Ovary (tissue), 10 donors: ENCODE measurements at places on chromosomes 5 and 9.

- H3K27ac ChIP-seq = no peak overlapping the region
- H3K36me3 ChIP-seq = no peaks in the 10 kb centered on the region
- no peak overlapping the region for H3K4me3 ChIP-seq
- H3K27me3 ChIP-seq = no peaks in the 10 kb centered on the region
- H3K4me1 ChIP-seq = no peaks in the 10 kb centered on the region
These were observed 136.2 kb upstream of the IRX2 start for GRCh38 chr5:2887481-2888348.

DNA sequence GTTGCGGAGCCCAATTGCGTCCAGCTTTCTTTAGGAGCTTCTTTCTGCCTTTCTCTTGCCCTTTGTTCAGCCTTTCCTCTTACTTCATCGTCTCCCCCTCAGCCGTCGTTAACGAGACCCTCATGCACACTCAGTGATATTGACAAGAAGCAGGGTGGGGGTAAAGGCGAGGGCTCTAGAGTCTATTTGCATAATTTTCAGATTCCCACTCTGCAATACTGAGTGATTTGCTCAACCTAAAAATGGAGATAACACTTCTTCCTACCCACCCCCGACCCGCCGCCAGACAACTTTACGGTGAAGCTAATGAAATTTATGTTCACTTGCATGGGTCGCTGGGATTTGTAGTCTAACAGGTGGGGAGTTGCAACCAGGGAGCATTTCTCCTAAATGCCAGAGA lies 1.3 kb upstream of the TBC1D2 start:
- no peaks in the 10 kb centered on the region for H3K36me3 ChIP-seq
- peaks cover 8% of the 10 kb centered on the region for H3K4me1 ChIP-seq
- H3K27me3 ChIP-seq = no peaks in the 10 kb centered on the region
- H3K4me3 ChIP-seq = peak overlapping the region; percentile 62
- no peak overlapping the region for H3K27ac ChIP-seq

DNA sequence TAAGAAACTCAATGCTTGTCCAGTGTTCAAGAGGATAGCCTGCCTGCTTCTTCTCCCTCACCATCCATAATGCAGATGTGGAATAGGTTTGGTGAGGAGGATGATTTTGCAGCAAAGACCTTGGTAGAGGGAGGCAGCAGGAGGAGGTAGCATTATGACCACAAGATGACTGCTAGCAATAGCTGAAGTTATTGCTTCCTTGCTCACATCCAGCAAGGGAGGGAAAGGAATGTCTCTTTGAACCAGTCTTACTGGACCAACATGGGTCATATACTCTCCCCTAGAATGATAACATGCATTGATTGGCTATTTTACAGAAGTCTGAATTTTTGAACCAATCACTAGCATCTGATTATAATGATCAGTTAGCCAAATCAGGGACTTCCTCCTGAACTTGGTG lies 607.6 kb downstream of the EBF1 start:
- no peaks in the 10 kb centered on the region for H3K36me3 ChIP-seq
- no peak for DNase-seq
- no peaks in the 10 kb centered on the region for H3K27me3 ChIP-seq
- peaks cover 3% of the 10 kb centered on the region for H3K4me1 ChIP-seq
- no peak overlapping the region for H3K4me3 ChIP-seq

GRCh38 chr5:35884773-35885172 lies 28.1 kb downstream of the IL7R start:
- no peak for DNase-seq
- H3K27ac ChIP-seq = no peak overlapping the region
- no peaks in the 10 kb centered on the region for H3K27me3 ChIP-seq
- no peak overlapping the region for H3K4me3 ChIP-seq

DNA sequence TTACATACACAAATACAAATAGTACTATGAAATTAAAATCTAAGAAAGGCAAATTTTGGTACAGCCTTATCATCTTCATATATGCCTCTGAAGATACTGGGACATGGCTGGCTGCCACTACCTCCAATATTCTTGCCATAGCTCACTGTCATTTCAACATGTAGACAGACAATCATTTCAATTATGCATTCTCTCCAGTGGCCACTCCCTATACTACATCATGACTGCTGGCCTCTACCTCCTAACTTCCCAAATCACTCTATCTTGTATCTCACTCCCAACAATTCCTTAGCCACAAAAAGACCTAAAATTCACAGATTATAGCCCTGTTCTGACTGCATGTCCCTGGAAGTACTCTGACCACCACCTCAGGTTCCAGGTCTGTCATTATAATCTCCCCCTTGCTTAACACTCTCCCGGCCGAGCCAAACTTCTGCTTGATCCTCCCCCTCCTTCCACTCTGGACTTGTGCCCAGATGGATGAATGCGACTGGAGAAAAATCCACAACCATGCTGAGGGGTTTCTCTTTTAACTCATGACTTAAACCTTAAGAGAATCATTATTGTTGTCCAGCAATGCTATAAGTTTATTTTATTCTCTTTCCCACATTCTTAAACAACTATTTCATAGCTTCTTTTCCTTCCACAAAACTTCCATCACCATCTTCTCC lies 225.3 kb upstream of the TLE4 start:
- H3K4me3 ChIP-seq = no peak overlapping the region
- no peak overlapping the region for H3K27ac ChIP-seq
- no peaks in the 10 kb centered on the region for H3K4me1 ChIP-seq

GRCh38 chr5:75558221-75558620 lies 46.5 kb downstream of the POLK start:
- H3K27me3 ChIP-seq = no peaks in the 10 kb centered on the region
- no peak overlapping the region for H3K27ac ChIP-seq
- H3K4me3 ChIP-seq = no peak overlapping the region
- no peak for DNase-seq
- no peaks in the 10 kb centered on the region for H3K36me3 ChIP-seq

- no peaks in the 10 kb centered on the region for H3K36me3 ChIP-seq
- peak; percentile 59 for DNase-seq
- H3K4me1 ChIP-seq = no peaks in the 10 kb centered on the region
These were observed 45.9 kb upstream of the KCNMB1 start for GRCh38 chr5:170434966-170435605.

- H3K4me3 ChIP-seq = peak overlapping the region; percentile 74
- no peak overlapping the region for H3K27ac ChIP-seq
- no peaks in the 10 kb centered on the region for H3K27me3 ChIP-seq
- no peaks in the 10 kb centered on the region for H3K36me3 ChIP-seq
These were observed 273 bp upstream of the SUB1 start for GRCh38 chr5:32585122-32585445.

DNA sequence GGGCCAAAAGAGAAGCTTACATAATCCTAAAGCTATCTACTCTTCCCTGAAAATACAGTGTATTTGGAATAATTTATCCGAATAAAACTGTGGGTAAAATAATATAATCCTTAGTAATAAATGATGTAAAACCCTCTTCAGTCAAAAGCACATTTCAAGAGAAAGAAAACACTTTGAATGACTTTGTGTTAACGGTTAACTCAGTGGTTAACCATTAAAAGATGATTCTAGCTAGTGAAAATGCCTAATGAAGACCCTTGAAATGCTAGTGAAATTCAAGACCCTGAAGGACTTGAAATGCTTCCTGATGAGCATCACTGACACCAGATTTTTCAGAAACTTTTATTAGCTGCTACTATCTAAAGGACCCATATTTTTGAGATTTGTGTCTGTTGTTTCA lies 70.7 kb downstream of the COX7C start:
- DNase-seq = no peak
- no peak overlapping the region for H3K27ac ChIP-seq
- no peaks in the 10 kb centered on the region for H3K4me1 ChIP-seq
- H3K4me3 ChIP-seq = no peak overlapping the region
